Stimulated activated CD8-positive, alpha-beta memory T cell treated with anti-CD3 and anti-CD28 coated beads, Interleukin-4, amount 100 ng/mL, for 1 hour (primary cell): ENCODE measurements at places on chromosomes 3 and 15.

DNA sequence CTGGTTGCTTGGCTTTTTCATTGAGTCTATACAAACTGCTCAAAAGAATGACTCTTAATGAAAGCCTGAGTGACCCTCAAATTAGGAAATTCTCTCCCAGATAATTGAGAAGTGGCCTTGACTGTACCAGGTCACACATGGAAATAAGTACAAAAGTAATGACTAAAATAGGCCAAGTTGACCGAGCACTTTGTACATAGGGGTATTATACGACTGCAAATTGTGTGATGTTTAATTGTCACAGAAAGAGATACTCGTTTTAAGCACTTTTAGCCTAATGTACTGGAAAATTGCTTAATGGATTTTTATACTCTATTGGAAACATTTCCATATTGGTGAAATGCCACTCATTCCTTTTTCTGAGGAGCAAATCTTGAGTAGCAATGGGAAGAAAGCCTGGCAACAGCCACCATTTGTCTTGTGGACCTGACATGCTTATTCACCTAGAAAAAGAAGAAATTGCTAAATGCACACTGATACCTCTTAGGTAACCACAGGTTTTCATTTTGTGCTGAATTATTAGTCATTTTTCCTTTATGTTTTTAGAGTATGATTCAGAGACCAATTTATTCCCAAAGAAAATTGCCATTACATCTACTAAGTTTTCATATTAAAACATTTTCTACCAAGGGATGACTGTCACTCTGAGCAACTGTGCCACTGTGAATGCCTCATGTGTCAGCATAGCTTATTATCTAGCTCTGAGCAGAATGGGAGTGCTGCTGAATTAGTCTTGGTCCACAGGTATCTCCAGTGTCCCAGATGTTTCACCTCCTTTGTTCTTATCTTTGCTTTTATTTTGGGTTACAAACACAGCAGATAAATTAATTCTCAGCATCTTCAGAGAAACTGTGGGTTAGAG is 8.9 kb upstream of the PXK start:
- no peak for DNase-seq

- DNase-seq = no peak
Measured at GRCh38 chr3:16379838-16380237, 114.8 kb downstream of the OXNAD1 start.

DNA sequence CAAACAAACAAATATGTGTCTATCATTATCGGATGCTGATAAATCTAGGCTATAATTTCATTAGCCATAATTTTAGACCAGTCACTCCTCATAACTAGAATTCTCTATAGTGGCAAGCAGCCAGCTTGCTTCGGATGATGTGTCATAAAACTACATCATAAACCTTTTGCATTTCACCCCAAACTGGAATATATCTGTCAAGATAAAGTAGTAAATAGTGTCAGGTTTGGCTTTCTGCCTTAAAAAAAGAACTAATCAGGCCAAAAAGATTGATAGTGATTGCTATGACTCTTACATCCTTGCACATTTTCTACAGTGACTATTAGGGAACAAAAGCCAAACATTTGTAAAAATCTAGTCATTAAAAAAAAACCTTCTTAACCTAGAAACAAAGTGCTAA is 51.0 kb downstream of the DPPA2 start:
- no peak for DNase-seq

GRCh38 chr3:160196511-160197104 is 28.6 kb upstream of the C3orf80 start:
- DNase-seq = no peak

- DNase-seq = no peak
Measured at GRCh38 chr3:45595364-45596195, 1.0 kb downstream of the LIMD1 start.

GRCh38 chr3:33317963-33318709 is 40.9 kb downstream of the FBXL2 start:
- no peak for DNase-seq

DNA sequence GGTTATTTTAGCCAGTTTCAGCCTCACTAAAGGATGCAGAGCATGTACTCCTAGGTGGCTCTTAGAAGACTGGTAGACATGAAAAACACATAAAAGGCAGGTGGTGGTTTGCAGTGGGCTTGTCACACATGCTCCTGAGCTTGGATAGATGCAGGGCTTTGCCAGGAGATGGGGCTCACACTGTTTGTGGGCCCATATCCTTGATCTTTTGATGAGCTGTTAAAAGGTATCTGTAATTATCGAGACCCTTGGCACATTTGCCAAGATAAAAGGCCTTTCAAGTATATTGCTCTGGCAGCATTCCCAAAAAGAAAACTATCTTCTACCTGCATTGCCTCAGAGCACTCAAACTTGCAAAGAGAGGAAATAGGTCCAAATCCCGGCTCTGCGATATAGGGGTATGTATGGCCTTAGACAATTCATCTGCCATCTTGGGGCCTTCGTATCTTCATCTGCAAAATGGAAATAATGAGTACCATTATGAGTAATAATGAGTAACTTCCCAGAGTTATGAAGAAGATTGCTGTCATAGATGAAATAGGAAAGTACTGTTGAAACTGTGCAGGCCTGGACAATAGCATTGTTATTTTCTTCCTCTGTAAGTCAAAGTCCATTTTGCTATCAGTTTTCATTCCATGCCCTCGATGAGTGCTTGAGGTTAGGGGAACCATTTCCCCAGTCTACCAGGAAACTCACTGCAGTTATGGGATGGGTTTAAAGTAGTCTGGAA is 172.7 kb downstream of the SYNPR start:
- DNase-seq = no peak

DNA sequence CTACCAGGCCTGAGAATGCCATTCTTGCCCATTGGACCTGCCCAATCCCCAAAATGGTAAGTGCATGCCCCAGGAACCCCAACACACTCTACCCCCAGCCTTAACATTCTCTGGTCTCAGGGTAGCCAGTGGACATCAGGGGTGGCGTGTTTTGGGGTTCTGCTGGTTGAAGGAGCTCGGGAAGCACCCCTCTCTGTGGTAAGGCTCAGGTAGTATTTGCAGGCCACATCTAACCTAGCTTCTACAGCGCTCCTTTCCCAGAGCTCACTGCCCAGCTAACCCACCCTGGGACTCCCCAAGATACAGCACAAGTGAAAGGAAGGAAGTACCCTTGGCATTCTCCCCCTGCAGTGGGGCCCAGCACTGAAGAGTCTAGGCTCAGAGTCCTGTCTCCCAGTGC is 19.8 kb downstream of the NMNAT3 start:
- DNase-seq = no peak

DNA sequence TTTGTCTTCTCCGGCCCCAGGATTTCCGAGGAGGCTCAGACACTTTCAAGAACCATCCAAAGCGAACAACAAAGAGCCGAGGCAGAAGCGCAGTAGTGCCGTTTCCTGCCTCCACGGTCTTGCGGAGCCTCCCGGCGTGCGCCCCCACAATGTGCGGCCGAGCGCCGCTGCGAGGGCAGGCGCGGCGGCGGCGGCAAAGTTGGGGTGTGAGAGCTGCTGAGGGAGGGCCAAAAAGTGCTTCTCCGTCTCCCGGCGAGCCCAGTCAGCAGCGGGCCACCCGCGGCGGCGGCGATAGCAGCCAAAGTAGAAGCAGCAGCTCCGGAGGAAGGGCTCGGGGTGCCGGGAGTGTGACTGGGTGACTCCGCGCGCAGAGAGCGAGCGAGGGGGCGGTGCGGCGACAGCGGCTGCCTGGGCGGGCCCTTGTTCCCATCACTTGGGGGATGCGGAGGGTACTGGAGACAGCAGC is 749.1 kb downstream of the ROBO1 start:
- DNase-seq = no peak

DNA sequence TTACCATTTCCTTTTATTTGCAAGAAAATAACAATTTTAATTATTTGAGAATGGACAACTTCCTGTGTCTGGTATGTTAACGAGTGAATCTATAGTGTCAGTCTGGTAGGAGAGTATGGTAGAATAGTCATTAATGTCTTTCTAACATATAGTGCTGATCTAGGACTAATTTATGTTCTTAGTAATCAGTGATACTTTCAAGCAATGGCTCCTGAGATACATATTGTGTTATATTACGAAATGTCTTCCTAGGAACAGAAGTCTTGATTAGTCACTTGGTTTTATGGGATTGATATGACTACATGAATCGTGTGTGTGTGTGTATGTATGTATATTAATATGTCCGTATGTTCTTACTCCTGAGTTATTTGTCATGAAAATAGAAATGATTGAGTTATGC is 66.6 kb upstream of the PAQR5 start:
- DNase-seq = no peak

DNA sequence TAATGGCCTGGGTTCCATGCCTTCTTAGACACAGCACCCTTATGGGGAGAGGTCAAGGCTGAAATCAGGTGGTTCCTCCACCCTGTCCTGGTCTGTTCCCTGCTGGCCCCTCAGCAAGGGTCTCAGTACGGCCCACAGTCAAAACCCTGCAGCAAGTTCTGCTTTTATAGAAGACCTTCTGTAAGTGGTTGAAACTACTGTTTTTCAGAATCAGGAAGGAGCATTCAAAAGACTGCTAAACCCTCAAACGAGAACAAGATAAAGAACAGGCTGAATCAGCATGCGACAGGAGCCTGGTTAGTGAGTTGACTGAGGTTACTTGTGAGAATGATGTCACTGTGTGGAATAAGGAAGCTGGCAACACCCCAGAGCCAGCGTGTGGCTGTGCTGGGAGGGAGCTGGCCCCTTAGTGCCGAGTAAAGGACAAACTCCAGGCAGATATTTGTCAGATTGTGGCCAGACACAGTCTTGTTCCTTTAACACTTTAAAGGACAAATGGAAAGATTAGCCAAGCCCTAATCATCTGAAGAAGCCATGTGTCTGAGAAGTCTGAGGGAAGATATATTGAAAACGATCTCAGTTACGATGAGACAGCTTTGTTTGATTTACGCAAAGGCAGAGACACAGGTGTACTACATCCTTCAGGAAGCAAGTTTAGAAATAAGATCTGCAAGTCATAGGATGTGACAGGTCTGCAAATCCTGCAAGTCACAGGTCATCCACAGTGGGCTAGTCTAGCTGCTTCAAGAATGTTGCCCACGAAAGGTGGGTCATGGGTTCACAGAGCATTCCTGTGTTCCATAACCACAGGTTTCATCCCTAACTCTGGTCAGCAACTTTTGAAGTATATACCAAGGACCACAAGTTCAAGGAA is 54.0 kb downstream of the B3GNT5 start:
- no peak for DNase-seq

- no peak for DNase-seq
Measured at GRCh38 chr15:49637857-49638256, 17.0 kb downstream of the DTWD1 start.

DNA sequence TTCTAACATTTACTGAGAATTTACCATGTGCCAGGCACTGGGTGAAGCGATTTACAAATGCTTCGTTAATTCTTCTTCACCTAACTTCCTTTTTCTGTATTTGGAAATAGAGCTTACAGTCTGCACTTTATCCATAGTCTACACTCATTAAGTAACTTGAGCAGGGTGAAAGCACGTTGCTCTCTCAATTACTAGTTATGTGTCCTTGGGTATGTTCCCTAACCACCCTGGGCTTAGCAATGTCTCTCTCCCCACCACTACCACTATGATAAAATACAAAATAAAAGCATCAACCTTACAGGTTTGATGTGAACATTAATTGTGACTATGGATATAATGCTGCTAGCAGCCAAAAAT is 172.9 kb upstream of the SLC2A2 start:
- no peak for DNase-seq

DNA sequence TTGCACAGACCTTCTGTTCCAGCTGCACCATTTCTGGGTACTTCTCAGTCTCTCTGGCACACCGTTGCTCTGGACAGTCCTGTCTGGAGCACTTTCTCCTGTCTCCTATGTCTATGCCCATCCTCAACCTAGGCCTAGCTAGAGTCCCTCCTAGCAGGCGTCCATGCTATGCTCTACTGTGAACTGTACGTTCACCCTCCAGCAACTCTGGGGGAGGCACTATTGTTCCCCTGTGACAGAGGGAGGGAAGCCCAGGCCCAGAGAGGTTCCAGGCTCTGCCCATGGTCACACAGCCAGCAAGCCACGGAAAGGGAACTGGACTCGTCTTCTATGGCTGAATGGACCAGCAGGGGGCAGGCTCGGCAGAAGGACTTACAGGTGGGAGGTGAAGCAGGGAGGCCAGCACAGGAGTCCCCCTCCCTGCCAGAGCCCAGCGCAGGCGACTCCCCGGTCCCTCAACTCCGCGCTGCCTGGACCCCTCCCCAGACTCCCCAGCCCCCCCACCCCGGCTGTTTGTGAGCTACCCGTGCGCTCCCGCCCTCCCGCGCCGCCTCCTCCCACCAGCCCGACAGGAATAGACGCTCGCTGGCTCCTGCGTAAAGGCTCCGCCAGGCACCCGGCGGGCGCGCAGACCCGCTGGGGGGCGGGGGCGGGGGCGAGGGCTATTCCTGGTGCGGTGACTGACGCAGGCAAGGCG is 1.7 kb upstream of the LINGO1 start:
- DNase-seq = peak; percentile 19

GRCh38 chr3:67489816-67490215 is 164.6 kb downstream of the SUCLG2 start:
- no peak for DNase-seq

GRCh38 chr15:88871313-88871712 is 24.0 kb downstream of the HAPLN3 start:
- DNase-seq = no peak

DNA sequence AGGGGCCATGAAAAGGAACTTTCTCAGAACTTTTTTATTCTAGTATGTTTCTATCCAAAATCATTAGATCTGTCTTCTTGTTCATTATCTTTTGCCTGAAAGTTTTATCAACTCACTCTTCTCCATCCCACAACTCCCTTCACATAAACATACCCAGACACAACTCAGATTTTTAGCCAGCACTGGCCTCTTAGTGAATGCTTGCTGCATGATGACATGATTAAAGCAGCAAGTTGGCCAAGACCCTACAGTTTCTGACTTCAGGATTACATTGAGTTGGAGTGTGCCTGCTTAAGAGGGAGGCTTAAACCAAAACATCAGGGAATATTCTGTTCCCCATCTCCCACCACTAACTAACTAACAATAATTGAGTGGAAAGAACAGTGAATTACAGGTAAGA is 38.1 kb downstream of the PLSCR2 start:
- DNase-seq = no peak

- no peak for DNase-seq
Measured at GRCh38 chr3:112546216-112546759, 15.5 kb downstream of the ATG3 start.
